Aortic smooth muscle cell (primary cell): ENCODE measurements at places on chromosomes 5 and 9. TPM values are rescaled to one million over a fixed set of nuclear protein-coding genes. Genes with fewer than 3 reads are reported as not detected.

Gene TSSK1B
- total RNA-seq, result under 0.01 and 0.13 TPM in 2 replicates

Gene LHX6
- not detected in 2 replicates for total RNA-seq

Gene STKLD1
- total RNA-seq, result 0.44 and 0.79 TPM in 2 replicates

Gene STOM
- 58.5 and 86.2 TPM in 2 replicates for total RNA-seq

Gene PCDHA1
- total RNA-seq, result under 0.01 and 0.06 TPM in 2 replicates

Gene INSL4
- total RNA-seq, result under 0.01 TPM in 1 of 2 replicates, not detected in the other

Gene NR3C1
- 55.1 and 67.0 TPM in 2 replicates for total RNA-seq

Gene SHISAL2B
- total RNA-seq, result not detected in 2 replicates

Gene ZFP2
- total RNA-seq, result 0.25 and 0.92 TPM in 2 replicates

Gene SLC34A1
- not detected in 2 replicates for total RNA-seq
